ENCODE measurements at places on chromosomes 2 and 18.
A peak's percentile ranks its signal among the peaks of the same experiment; 100 is the strongest.

GRCh38 chr2:168974428-168974827, 56.7 kb downstream of the ABCB11 start:
- DNase-seq = no peak

GRCh38 chr2:121335294-121336290, 50.6 kb upstream of the TFCP2L1 start:
- no peak for DNase-seq

- DNase-seq = no peak
These were observed 310.1 kb downstream of the EXOC6B start for GRCh38 chr2:72515696-72516095.

DNA sequence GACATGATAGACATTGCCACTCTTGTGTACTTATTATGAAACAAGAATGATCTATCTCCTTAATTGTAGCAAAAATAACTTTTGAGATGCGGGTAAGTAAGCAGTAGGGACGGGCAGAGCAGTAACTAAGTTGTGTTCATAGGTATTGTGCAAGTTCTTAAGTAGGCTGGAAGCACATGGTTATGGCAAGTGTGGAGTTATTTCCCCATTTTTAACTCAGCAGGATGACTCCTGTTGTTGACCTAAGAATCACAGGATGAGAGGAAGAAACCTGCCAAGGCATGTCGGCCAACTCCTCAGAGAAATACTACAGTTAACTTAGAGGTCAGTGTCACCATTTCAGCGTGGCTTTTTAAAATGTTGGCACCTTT, 51.1 kb upstream of the FN1 start:
- DNase-seq = no peak

- DNase-seq = peak; percentile 28
These were observed 310.9 kb downstream of the PRKCE start for GRCh38 chr2:45962177-45962921.

- no peak for DNase-seq
These were observed 22.3 kb downstream of the CLASP1 start for GRCh38 chr2:121626777-121627524.

- DNase-seq = no peak
These were observed 40.5 kb downstream of the LRRFIP1 start for GRCh38 chr2:237667893-237668292.

GRCh38 chr2:217393585-217394032, 533.7 kb upstream of the TNP1 start:
- DNase-seq = peak; percentile 93
